ENCODE measurements at places on chromosomes 2 and 18.

DNA sequence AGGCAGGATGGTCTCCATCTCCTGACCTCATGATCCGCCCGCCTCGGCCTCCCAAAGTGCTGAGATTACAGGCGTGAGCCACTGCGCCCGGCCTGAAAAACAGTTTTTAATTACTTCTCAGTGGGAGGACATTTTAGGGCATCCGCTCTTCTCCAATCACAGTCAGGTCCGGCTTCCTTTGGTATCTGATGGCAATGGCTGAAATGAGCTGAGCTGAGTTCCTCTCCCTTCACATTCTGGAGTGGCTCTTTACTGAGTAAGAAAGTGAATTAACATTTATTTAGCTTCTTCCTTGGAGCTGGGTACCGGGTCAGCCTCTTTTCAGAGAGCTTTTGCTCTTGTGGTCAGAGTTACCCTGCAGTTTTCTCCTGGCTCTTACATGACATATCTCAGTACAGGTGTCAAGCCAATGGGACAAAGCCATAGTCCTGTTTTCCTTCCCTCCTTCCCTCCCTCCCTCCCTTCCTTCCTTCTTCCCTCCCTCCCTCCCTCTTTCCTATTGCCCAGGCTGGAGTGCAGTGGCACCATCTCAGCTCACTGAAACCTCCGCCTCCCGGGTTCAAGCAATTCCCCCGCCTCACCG lies 1.1 kb upstream of the TTC27 start:
- DNase-seq: peak; percentile 6

DNA sequence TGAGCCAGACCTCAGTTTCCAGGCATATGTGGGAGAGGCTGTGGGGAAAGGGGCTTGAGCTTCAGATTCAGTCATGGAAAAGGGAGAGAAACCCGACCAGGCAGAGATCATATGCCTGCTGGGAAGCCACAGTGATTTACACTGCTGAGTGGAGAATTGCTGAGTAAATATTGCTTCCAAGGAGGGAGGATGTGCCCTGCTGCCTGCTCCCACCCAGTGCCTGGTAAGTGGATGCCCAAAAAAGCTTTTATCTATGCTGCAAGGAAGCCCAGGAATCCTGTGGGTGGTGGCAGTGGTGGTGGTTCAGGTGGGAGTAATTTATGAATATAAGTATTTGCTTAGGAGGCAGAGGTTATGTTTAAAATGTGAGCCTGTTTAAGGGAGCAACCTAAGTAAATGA lies 39.5 kb downstream of the INO80C start:
- no peak for DNase-seq

GRCh38 chr18:76265497-76266235 lies 229.4 kb downstream of the ZNF516 start:
- peak; percentile 49 for DNase-seq

DNA sequence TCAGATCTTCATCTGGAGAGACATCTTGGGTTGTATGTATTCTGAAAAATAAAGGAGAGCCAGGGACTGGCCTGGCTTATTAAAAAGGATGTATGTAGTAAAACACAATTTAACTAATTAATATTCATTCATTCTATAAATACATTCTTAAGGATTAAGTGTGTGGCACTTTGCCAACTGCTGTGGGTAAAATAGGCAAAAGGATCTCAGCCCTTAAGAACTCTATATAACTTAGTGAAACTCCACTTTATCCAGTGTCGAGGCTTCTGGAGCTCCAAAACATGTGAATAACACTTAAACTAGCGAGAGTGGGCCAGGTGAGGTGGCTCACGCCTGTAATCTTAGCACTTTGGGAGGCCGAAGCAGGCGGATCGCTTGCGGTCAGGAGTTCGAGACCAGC lies 7.7 kb upstream of the STK39 start:
- no peak for DNase-seq

GRCh38 chr18:41537666-41538065 lies 417.4 kb upstream of the PIK3C3 start:
- DNase-seq: no peak

- DNase-seq: no peak
These were observed 28.7 kb upstream of the LYPD6B start for GRCh38 chr2:149009576-149010461.

DNA sequence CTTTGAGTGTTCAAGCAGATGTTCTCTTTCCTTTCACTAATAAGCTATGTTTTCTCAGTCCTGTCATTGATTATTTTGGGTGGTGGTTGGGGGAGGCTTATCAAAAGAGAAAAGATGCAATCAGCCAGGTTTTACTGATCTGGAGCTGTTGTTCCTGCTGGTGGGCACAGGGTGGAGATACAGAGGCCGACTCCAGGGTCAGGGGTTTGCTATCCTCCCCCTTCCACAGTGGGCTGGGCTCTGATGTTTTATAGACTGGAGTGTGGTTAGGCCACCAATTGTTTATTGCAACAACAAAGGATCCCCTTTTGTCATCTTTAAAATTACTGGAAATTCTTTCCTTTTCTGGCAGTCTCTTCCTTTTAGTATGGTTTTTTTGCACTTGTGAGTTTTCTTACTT lies 120.5 kb downstream of the TANC1 start:
- no peak for DNase-seq

DNA sequence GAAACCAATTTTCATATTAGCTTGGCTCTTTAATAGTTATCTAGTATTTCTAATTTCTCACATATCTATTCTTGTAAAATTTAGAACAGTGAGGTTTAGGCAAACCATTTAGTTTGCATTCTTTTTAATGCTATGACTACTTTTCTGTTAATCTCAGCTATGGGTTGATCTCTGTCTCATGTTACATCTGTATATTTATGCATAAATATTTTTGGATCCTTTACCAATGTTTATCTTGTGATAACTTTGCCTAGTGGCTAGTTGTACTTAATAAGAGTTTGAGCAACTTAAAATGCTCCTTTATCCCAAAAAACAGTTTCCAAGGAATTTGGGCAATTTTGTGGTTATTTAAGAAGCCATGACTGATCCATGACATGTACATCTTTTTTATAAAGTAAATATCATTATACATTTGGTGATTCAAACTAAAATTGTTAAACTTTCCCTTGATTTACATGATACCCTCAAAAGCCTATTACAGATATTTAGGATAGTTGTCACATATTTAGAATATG lies 86.3 kb downstream of the R3HDM1 start:
- DNase-seq: no peak

DNA sequence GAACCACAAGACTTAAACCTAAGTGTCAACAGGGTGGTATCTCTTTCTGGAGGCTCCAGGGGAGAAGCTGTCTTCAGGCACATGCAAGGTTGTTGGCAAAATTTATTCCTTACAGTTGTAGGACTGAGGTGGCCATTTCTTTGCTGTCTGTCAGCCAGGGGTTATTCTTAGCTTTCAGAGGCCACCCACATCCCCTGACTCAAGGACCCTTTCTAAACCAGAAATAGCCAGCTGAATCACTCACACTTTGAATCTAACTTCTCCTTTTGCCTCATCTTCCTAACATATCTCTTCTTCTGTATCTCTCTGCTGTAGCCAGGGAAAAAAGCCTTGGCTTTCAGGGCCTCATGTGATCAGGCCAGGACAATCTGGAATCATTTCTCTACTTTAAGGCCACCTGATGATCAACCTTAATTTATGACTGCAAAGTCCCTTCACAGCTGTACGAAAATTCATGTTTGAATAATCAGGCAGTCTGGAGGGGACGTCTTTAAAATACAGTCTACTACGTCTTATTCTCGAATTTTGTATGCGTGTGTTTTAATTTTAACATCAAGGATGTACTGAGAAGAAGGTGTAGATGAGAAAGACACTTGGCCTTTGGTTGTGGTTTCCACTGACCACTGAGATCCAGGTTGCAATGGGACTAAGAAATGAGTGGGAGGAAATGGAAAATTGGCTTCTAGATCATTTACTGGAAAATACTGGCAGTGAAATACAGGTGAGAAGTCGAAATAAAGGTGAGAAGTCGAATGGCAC lies 90.4 kb downstream of the DOCK10 start:
- DNase-seq: no peak

GRCh38 chr2:237281836-237282306 lies 132.1 kb downstream of the COL6A3 start:
- peak; percentile 96 for DNase-seq
